ENCODE measurements at places on chromosomes 12 and 14.
A peak's percentile ranks its signal among the peaks of the same experiment; 100 is the strongest.

- no peak for DNase-seq
These were observed 53.7 kb downstream of the FBXL14 start for GRCh38 chr12:1540690-1541089.

- DNase-seq = no peak
These were observed 302.1 kb downstream of the RMST start for GRCh38 chr12:97764700-97765099.

DNA sequence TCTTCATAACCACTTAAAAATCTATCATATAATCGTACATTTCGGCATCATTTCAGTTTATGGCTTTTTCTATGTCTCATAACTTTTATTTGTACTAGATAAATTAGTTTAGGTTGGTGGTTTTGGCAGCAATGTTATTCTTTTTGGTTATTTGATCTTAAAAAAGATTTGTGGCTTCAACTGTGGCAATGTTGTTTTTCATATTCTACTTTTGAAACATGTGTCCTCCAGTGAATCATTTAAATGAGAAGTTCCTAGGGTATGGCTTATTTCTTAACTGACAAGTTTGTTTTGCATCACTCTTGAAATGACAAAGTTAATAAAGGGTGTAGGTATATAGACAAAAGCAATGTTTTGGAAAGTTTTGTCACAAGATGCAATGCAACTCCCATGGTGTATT lies 11.1 kb upstream of the KITLG start:
- no peak for DNase-seq

DNA sequence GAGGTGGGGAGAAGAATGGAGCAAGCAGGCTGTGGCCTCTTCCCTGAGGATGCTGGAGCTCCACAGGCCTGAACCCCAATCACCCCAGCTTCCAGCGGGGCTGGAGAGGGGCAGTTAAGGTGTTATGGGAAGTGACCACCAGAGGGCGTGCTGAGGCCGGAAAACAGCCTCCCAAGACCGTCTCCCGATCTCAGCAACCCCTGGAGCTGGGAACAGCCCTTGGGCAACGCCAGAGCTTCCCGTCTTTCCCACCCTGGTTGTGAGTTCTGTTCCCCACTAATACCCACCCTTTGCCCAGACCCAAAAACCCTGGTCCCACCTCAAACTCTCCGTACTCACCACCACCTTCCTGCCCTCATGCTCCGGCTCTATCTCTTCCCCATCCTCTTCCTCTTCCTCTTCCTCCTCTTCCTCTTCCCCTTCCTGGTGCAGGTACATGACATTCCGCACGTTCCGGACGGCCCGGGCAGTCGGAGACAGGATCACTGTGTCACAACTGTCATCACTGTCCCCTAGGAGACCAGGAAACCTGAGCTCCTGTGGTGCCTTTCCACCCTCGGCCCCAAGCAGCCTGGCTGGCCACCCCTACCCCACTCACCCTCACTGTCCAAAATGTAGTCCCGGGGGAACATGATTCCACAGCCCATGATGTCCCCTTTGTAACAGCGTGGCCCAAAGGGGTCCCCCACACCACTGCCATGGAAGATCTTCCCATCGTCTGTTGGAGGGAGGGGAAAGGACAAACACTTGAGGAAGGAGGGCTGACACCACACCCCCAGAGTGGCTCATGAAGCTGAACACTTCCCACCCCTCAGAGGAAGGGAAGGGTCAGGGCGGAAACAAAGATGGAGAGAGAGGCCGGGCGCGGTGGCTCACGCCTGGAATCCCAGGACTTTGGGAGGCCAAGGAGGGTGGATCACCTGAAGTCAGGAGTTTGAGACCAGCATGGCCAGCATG lies 12.9 kb downstream of the SPRYD3 start:
- peak; percentile 59 for DNase-seq

DNA sequence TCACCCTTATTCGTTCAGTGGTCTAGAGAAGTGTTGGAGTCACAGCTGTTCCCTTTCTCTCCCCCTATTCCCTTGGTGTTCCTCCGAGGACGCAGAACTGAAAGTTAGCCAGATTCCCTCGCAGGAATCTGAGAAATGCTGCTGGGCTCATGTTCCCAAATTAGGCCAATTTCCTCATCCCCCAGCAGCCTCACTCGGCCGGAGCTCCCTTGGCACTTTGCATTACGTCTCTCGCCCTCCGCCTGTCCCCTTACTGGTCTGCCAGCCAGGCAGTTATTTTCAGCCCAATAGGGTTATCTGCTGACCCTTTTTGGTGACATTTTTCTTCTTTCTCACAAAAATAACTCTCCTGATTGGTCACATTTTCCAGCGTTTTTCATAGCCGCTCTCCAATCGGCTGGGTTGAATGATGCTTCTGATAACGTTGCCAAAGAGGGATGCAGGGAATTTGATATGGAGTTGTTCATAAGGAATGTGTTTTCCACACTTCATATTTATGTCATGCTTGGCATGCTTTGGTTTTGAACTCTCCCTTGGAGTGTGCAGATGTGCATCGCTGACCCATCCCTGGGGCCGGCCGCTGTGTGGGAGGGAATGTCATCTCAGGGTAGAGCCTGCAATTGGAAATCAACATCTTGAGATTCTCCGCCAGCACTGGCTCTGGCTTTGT lies 9.9 kb downstream of the IFT43 start:
- no peak for DNase-seq

DNA sequence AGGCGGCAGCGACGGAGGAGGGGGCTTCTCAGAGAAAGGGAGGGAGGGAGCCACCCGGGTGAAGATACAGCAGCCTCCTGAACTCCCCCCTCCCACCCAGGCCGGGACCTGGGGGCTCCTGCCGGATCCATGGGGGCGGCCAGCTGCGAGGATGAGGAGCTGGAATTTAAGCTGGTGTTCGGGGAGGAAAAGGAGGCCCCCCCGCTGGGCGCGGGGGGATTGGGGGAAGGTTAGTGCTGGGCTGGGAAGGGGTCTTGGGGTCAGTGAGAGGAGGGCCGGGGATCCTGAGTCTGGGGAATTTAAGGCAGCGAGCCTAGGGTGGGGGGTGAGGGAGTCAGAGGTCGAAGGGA lies 203 bp downstream of the NFATC4 start:
- DNase-seq = no peak

DNA sequence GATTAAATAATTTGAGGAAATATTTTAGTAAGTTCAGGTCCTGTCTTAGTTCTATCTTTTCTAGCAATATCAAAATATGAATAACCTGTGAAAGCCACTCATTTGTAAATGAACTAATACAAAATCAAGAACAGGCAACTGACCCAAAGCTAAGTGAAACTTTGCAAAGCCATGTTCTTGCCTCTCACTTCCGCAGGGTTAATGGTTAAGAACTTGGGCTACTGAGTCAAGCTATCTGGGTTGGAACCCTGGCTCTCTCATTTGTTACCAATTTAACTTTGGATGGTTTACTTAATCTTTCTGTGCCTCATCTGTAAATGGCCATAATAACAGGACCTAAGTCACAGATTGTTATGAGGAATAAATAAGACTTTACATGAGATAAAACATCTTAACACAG lies 2.8 kb downstream of the KIF21A start:
- no peak for DNase-seq

DNA sequence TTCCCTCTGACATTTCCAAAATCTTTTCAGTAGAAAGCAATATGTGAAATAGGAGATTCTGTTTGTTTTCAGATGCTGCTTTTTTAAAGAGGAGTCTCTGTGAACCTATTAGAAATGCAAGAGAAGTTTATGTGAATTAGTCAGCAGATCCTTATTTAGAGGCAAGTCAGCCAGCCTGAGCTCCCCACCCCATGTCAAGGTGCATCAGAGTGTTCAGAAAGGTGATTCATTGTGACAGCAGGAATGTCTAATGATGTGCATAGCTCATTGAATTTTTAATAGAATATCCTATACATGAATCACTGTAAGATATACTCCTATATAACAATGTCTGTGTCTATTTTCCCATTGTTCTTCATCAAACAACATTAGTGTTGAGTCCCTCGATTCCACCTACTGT lies 1222.4 kb upstream of the USP15 start:
- no peak for DNase-seq

GRCh38 chr12:51085757-51086156 lies 2.4 kb upstream of the CSRNP2 start:
- DNase-seq = no peak

GRCh38 chr12:104683831-104684503 lies 227.2 kb downstream of the CHST11 start:
- no peak for DNase-seq

GRCh38 chr14:79363291-79363690 lies 848.0 kb downstream of the DIO2 start:
- no peak for DNase-seq

- DNase-seq = no peak
These were observed 31.2 kb downstream of the RHOF start for GRCh38 chr12:121762269-121762668.

DNA sequence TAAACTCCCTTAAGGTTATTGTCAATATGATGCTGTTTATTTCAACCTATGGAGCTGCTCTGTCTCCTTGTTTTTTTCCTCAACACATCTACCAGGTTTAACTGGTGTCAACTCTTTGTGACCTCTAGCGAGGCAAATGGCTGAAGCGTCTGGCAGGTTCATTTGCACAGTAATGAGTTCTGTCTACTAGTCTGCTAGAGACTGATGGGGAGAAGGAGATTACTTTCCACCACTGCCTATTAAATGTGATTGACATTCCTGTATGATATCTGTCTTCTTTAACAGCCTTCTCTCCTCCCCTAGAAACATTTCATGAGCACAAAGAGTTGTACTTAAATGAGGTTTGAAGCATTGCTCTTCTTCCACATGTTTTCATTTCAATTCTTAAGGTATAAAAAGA lies 253.7 kb downstream of the SLC6A15 start:
- no peak for DNase-seq

- DNase-seq = no peak
These were observed 420.9 kb downstream of the PCNX1 start for GRCh38 chr14:71328183-71328582.

DNA sequence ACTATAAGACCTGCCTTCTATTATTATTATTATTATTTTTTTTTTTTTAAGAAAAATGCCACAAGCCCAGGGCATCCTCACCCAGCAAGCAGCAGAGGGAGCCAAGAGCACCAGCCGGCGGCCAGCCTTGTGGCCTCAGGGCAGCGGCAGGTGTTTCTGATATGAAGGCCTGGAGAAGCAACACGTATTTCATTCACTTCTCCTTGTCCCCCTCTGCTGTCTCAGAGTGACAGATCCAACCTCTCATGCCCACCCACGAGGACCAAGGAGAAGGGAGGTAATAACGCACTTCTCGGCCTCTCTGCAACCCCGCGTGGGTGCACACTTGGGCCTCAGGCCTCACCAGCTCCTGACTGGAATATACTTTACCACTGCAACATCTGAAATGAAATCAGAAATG lies 25.4 kb downstream of the CDC42BPB start:
- no peak for DNase-seq

DNA sequence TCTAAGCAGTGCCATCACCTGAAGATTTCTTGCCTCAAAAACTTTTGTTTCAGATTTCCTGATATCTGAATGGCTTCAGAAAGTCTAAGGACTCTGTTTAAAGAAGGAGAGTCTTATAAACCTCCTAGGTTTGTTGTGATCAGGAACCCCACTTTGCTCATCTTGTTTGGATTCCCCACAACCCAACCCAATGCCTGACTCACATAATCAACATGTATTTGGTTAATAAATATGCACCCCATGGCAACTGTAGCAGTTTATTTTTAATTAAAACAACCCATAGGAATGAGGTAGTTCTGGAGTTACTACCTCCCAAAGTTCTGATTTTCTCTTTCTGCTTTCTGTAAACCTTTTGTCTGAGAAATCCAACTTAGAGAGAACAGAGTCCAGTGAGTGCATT lies 51.5 kb downstream of the DBX2 start:
- DNase-seq = no peak

GRCh38 chr14:29235991-29236390 lies 469.4 kb downstream of the FOXG1 start:
- DNase-seq = no peak

DNA sequence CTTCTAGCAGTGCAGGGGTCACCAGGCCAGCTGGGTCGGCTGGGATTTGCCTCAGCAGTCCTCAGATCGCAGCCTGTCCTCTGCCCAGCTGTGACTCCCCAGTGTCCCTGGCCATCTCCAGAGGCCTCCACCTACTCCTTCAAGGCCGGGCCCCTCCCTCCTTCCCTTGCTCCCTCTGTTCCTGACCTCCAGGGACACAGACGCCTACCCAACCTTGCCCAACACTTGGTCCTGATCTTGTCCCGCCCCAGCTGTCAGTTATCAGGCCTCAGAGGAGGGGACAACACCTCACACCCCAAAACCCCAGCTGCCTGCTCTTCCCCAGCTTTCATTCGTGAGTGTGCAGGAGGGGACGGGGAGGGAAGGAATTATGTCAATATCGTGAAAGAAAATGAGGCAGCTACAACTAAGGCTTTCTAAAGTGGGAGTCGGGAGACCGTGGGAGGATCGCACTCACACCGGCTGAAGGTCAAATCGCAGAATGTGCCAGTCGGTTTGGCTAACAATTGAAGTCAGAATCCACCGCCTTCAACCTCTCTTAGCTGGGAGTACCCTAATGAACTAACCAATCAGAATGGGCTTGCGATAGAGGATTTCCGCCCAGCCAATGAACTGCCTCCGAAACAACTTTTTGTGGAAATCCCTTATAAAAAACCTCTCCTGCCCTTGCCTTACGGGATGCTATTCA lies 9.4 kb upstream of the PLBD2 start:
- no peak for DNase-seq
